ENCODE measurements at places on chromosomes 3 and 15. TPM values are rescaled to one million over a fixed set of nuclear protein-coding genes. Genes with fewer than 3 reads are reported as not detected.

- no peak overlapping the region for H3K27ac ChIP-seq
- H3K4me3 ChIP-seq: no peak overlapping the region
- H3K27me3 ChIP-seq: peaks cover 28% of the 10 kb centered on the region
- DNase-seq: no peak
Observed at GRCh38 chr3:130582457-130583153, 65.6 kb downstream of the COL6A6 start.

DNA sequence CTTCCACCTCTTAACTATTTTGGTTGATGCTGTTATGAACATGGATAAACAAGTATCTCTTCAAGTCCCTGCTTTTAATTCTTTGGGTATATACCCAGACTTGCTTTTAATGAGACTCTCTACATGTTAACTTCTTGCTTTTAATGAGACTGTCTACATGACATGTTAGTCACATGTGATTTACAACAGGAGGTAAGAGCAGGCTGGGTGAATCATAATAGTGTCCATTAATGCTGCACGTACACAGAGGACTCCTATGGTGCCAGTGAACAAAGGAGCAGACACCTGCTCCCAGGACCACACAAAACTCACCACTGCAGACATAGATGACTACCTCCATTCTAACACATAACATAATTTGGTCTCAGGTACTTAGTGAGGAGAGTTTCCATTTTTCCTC, 273.4 kb upstream of the NSMCE3 start:
- no peak overlapping the region for H3K4me3 ChIP-seq
- no peak overlapping the region for H3K27ac ChIP-seq
- no peak for DNase-seq
- no peaks in the 10 kb centered on the region for H3K36me3 ChIP-seq
- H3K27me3 ChIP-seq: peaks cover 10% of the 10 kb centered on the region

DNA sequence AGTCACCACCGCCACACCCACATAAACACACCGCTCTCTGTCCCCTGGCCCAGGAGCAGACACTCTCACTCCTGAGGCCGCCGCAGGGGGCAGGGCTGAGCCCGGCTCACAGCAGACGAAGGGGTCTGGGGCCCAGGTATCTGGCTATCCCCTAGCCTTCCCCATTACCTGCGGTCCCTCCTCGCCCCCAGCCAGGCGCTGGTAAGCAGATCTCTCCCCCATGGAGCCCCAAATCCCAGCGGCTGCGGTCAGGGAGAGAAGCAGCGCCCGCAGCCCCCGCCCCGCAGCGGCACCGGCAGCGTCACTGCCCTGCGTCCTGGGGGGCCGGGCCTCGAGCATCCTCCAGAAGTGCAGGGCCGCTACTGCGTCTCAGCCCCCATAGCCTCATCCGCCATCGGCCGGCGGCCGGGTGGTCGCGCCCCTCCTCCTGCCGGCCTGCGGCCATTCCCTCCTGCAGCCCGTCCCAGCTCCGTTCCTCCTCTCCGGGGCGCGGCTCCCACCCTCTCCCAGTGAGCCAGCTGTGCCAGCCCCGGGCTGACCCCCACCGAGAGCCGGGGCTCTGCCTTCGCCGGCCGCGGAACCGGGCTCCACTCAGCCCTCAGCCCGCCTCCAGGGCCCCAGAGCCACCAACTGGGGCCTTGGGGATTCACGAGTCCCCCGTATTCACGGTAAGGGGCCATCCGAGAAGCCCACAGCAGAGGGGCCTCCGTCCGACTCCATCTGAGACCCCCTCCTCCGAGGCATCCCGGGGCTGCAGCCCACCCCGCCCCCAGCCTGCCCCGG, 13.1 kb downstream of the TNK2 start:
- H3K4me3 ChIP-seq: peak overlapping the region; percentile 90
- H3K27me3 ChIP-seq: peaks cover 4% of the 10 kb centered on the region
- peaks cover 37% of the 10 kb centered on the region for H3K4me1 ChIP-seq

The C3orf22 gene
- not detected for total RNA-seq

The PLSCR2 gene
- not detected for total RNA-seq
